ENCODE measurements at places on chromosomes 11 and 22.

GRCh38 chr11:8269636-8270035 lies 6.0 kb upstream of the LMO1 start:
- DNase-seq = no peak

- no peak for DNase-seq
These were observed 9.5 kb downstream of the MAPK8IP2 start for GRCh38 chr22:50610041-50610451.

- no peak for DNase-seq
These were observed 54.6 kb downstream of the CTSC start for GRCh38 chr11:88282747-88283515.

- no peak for DNase-seq
These were observed 411 bp upstream of the EXPH5 start for GRCh38 chr11:108593923-108594434.

DNA sequence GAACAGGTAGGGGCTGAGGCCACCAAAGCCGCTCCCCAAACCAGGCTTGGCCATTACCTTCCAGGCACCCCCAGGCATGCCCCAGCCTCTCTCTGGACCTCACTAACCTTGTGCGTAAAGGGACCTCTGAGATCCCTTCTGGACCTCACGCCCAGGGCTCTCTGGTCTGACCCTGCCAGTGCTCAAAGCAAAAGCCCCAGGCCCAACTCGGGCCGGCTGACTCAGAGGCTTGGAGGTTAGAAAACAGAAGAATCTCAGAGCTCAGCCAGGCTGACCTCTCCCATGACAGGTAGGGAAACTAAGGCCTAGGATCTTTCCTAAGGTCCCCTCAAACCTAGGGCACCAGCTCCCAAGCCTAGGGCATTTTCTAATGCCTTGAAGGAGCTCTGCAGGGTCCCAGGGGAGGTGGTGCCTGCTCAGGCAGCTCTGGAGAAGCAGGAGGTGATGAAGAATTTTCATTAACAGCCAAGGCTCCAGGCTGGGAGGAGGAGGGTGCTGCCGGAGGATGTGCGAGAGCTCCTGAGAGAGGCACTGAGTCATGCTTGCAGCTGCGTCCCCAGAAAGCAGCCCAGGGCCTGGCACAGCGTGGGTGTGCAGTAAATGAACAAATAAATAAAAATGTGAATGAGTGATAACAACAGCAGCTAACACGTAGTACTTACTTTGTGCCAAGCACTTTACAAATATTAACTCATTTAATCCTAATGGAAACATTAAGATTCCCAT lies 25.6 kb downstream of the ARRB1 start:
- DNase-seq = peak; percentile 97

Data from iris pigment epithelial cell (primary cell).